ENCODE measurements at places on chromosomes 7 and 10. TPM values are rescaled to one million over a fixed set of nuclear protein-coding genes. Genes with fewer than 3 reads are reported as not detected.

GRCh38 chr10:132616170-132616995, 78.8 kb downstream of the INPP5A start:
- DNase-seq, result no peak

GRCh38 chr10:115879372-115880089, 393.5 kb downstream of the GFRA1 start:
- DNase-seq, result no peak

- DNase-seq, result no peak
These were observed 56.2 kb downstream of the AOAH start for GRCh38 chr7:36668080-36668479.

DNA sequence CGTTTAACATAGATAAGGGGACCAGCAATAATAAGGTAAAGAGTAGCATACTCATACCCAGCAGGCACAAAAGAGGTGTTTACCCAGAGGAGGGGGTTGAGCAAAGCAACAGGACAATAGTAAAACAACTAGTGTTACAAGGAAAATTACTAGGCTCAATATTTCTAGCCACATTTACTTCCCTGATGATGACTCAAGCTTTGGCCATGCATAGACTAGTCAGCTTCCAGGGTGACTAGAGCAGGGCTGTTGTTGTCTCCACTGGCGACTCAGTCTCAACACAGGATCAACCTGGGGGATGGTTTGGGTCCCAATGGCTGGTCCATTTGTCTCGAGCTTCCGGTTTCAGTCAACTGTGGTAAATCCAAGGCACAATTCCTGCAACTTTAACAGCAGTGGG, 217.7 kb upstream of the KCND2 start:
- no peak for DNase-seq

DNA sequence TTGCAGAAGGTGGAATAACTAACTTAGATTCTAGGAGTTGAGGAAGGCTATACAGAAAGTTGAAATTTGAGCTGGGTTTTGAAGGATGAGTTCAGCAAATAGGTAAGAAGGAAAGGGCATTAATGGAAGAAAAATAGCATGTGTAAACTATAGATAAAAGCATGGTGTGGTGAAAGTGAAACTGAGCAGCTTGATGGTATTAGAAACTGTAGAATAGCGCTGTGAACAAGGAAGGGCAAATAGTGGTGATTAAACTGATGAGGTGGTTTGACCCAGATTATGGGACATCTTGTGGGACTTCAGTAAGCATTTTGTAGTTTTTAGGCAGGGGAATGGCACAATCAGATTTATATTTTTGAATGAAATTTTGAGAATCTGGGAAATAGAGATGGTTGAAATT, 90.5 kb downstream of the EXOC6 start:
- DNase-seq, result no peak

- DNase-seq, result no peak
These were observed 31.2 kb downstream of the PALD1 start for GRCh38 chr10:70509757-70510147.

GRCh38 chr7:80154656-80155333, 20.2 kb downstream of the GNAI1 start:
- DNase-seq, result no peak

- no peak for DNase-seq
These were observed 3.4 kb downstream of the PDAP1 start for GRCh38 chr7:99404977-99405320.

- no peak for DNase-seq
These were observed 358.7 kb downstream of the PHF14 start for GRCh38 chr7:11332186-11332864.

DNA sequence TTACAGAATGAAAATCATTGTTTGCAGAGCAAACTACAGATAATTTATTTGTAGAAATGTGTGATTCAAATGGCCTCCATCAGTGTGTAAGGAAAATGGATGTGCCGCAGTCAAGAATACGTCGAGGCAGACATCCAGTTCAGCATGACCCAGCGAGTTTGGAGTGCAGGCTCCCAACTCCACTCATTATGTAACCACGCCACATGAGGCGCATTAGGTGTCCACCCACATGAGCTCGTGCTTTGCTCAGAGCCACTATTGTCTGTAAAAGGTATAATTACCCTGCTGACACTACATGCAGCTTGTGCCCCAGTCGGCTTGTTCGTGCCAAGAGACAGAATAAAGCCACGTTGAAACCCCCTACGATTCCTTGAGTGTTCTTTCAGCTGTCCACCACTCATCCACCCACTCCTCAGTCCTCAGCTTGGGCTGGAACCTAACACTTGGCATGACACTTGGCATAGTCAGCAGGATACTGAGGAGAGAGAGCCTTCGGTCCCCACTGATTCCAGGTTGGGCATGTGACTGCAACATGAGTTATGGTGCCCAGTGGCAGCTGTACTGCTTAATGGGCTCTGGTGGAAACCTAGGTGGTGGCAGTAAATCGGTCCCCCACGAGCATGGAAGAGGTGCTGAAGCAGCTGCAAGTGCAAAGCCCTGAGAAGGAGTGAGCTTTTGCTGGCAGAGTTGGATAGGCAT, 102.7 kb downstream of the BICC1 start:
- no peak for DNase-seq

The PNLIPRP1 gene
- total RNA-seq, result 1.6 TPM

The PRDX3 gene
- 212 TPM for total RNA-seq

The MDFIC gene
- total RNA-seq, result 9.1 TPM

The FAM237B gene
- total RNA-seq, result not detected

The CPA2 gene
- 0.32 TPM for total RNA-seq

The AKR1C2 gene
- total RNA-seq, result 77.9 TPM

The ANKRD30A gene
- total RNA-seq, result not detected
